Stimulated activated CD8-positive, alpha-beta memory T cell treated with anti-CD3 and anti-CD28 coated beads, Interleukin-7, amount 100 ng/mL, for 1 hour (primary cell): ENCODE measurements at places on chromosomes 6 and 20.

- no peak for DNase-seq
Measured at GRCh38 chr20:208942-209566, 18.0 kb upstream of the DEFB129 start.

GRCh38 chr6:89749918-89750317, 69.7 kb downstream of the MDN1 start:
- no peak for DNase-seq

GRCh38 chr20:50533061-50533460, 22.9 kb downstream of the PTPN1 start:
- DNase-seq = no peak

GRCh38 chr6:15593798-15594197, 69.0 kb downstream of the DTNBP1 start:
- no peak for DNase-seq

GRCh38 chr6:73713426-73714147, 17.6 kb downstream of the CD109 start:
- DNase-seq = no peak

- no peak for DNase-seq
Measured at GRCh38 chr6:81331526-81331925, 421.0 kb downstream of the TENT5A start.

DNA sequence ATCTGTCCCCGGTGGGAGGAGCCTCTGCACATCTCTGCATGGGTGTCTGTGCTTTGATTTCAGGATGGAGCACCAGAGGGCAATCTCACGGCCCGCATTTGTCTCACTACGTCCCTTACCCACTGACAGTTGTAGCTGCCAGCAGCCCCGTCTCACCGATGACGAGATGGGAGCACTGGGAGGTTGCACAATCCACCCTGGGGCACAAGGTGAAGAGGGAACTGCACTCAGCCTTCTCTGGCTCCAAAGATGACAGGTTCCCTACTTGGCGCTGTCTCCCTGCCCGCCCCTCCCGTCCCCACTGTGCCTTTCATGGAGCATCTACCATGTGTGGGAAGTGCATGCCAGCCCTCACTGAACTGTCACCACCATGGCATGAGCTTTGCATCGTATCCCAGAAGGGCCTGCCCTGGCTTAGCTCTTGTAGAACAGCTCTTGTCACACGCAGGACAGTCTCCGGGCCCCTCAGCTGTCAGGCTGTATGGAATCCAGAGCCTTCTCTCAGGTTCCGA, 99.9 kb upstream of the PMEPA1 start:
- no peak for DNase-seq

- DNase-seq = no peak
Measured at GRCh38 chr6:99241905-99242534, 107.5 kb downstream of the FAXC start.
